Liver (tissue), 10 donors: ENCODE measurements at places on chromosomes 1 and 21.

- no peak for DNase-seq
Observed at GRCh38 chr1:78045563-78045925, 222 bp upstream of the GIPC2 start.

GRCh38 chr1:183942933-183943693, 94.4 kb downstream of the COLGALT2 start:
- DNase-seq = no peak

GRCh38 chr1:84619383-84620102, 45.3 kb upstream of the CTBS start:
- DNase-seq = no peak

GRCh38 chr1:186859995-186860394, 31.2 kb downstream of the PLA2G4A start:
- DNase-seq = no peak

- no peak for DNase-seq
Observed at GRCh38 chr1:58608945-58609344, 31.9 kb upstream of the TACSTD2 start.
